ENCODE measurements at places on chromosomes 6 and 20. TPM values are rescaled to one million over a fixed set of nuclear protein-coding genes. Genes with fewer than 3 reads are reported as not detected.

HLA-DQB2 gene
- not detected for total RNA-seq

CLDN20 gene
- total RNA-seq = not detected

DEFB115 gene
- not detected for total RNA-seq

SPTLC3 gene
- total RNA-seq = 3.7 TPM

WFDC5 gene
- total RNA-seq = not detected

PNRC1 gene
- total RNA-seq = 56.0 TPM

ASIP gene
- not detected for total RNA-seq

CLVS2 gene
- total RNA-seq = 0.16 TPM

HLA-DRB1 gene
- total RNA-seq = 0.16 TPM

GINS1 gene
- 22.7 TPM for total RNA-seq

All from mesangial cell (primary cell).